ENCODE measurements at places on chromosomes 2 and 18.

GRCh38 chr2:9764153-9764778 lies 79.0 kb upstream of the TAF1B start:
- DNase-seq: no peak

GRCh38 chr18:66495844-66496243 lies 108.0 kb downstream of the CDH19 start:
- peak; percentile 49 for DNase-seq

DNA sequence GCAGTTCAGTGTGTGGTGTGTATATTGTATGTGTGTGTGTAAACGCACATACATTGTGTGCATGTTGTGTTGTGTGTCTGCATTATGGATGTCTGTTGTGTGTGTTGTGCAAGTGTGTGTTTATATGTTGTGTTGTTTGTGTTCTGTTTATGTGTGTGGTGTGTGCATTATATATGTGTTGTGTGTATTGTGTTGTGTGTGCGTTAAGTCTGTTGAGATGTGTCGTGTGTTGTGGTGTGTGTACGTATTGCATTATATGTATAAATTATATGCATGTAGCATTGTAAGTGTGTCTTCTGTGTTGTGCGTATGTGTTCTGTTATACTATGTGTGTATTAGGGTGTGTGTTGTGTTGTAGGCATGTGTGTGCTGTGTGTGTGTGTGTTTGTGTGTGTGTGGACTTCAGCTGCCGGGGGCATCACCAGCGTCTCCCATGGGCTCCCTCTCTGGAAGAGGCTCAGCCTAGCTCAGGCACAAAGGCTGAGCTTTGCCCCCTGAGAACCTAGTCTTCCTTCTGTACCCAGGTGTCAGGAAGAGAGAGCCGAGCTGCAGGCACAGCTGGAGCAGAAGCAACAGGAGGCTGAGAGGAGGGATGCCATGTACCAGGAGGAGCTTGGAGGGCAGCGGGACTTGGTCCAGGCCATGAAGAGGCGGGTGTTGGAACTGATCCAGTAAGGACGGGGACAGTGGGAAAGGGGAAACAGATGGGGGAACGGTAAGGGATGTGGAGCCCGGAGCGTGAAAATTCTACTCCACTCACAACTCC lies 13.7 kb downstream of the RUFY4 start:
- DNase-seq: no peak

DNA sequence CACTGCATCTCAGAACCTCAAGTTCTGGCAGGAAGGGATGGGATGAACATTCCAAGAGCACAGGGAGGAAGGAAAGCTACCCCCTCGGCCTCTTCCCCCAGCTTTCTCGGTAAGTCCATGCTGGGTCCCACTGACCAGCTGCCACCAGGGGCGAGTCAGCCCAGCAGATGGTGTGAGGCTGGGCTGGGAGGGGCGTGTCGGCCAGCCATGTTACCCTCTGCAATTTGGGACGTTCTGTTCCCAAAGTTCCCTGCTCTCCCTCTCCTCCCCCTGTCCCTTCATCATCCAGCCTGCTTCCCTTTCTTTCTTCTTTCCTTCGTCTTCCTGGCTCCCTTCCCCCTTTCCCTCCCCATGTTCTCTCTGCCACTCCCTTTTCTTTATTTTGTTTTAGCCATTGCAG lies 74.3 kb upstream of the TNP1 start:
- no peak for DNase-seq

DNA sequence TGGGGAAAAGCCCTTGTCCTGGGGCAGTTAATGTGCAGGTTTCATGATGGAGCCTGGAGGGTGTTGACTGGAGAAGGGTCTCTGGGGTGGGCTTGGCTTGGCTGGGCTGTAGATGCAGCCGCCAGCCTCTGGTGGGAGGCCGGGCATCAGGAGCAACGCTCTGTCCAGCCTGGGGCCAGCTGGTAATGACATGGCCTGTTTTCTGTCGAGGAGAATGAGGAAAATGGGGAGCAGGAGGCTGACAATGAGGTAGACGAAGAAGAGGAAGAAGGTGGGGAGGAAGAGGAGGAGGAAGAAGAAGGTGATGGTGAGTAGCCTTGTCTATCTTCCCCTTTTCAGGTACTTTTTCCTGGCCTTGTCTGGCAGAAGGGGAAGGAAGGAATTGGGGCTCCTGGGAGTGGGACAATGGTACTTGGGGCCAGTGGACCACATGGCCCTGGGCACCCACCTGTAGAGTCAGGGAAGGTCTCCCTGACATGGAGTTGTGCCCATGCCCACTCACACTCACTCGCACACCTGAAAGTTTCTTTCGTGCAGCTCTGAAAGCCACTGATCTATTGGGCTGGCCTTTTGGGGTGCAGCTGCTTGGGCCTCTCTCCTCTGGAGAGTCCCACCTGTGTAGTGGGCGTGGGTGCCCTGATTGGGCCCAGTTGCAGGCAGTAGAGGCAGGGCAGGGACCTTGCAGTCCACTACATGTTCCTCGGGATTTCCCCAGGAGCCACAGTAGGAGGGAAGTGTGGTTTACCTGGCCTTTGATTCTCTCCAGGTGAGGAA lies 3.5 kb downstream of the PTMA start:
- DNase-seq: no peak

GRCh38 chr2:204497855-204498254 lies 47.4 kb upstream of the PARD3B start:
- DNase-seq: no peak

- DNase-seq: no peak
Measured at GRCh38 chr2:142724713-142725349, 152.6 kb upstream of the KYNU start.

DNA sequence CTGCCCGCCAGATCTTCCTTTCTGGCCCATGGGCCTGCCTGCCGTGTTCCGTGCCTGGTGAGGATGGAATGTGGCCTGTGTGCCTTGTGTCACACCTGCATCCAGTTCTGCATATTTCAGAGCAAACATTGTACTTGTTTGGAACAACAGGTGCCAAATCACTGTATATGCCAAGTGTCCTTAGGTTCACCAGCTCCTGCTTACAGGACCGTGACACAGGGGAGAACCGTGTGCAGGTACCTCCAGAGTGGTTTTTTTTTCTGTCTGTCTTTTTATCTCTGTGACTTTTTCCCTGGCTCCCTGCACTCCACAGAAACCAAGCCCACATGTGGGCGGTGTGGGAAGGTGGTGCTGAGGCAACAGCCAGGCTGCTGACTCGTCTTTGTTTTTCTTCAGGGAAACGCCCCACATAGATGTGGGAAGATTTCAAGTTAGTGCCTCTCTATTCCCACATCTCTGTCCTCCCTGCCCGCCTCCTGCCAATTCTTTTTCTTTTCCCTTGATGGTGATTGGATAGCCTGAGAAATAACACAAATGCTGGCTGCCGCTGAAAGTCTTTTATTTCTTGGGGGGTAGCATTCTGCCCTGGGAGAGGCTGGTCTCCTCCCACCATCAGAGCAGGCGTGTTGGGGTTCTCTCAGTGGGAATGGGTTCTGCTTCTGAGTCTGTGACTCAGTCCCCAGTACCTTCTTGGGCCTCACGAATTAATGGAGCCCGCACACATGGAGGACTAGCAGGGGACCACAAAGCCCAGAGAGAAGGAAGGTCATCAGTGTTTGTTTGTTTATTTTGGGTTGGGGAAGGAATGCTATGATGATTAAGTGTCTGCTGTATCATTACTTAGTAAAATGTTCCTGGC lies 21.4 kb downstream of the GRHL1 start:
- no peak for DNase-seq

DNA sequence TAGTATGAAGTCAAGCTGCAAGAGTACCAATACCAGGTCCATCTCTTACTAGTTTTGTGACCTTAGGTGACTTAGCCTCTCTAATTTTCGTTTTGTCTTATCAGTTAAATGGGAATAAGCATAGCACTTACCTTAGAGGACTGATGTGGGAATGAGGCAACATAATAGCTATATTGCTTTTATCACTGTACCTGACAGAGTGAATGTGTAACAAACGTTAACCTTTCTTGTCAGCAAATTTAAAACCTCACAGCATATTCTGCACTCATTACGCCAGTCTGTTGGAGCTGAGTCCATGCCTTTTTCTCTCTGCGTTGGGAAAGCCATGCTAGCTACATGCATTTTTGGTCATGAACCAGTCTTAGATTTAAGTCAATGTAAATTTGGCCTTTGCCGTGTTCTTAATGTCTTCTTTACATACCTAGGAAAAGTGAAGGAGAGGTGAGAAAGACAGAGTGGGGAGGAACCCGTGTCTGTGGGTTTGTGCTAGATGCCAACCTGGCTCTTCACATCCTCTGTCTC lies at the start of gene IL36B:
IL36B (minus strand) TSS at position 472 of the 522 bp plus-strand sequence.
- DNase-seq: no peak

DNA sequence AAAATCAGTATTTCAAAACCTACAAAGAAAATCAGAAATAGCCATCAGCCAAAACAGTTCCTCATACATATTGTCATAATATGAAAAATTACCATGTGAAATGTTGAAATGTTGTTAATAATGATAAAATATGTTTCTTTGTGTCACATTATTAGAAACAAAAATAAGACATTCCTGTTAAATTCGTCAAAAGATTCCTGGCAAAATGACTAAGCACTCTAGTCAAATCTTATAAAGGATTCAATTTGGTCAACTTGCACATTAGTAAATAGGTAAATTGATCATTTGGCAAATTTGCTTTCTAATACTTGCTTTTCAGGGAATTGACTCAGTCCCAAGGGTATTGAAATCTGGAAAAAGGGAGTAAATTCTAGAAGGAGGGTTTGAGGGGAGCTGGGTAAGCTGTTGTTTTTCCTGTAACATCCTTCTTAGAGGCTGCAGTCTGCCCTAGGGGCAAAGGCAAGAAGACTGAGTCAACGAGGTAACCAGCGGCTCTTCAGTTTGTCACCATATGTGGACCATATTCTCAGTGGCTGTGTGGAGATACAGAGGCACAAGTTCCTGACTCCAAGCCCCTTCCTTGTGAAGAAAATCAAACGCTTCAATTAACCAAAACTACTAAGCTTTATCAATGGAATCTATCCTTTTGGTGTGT lies 482.3 kb downstream of the TNS1 start:
- no peak for DNase-seq

DNA sequence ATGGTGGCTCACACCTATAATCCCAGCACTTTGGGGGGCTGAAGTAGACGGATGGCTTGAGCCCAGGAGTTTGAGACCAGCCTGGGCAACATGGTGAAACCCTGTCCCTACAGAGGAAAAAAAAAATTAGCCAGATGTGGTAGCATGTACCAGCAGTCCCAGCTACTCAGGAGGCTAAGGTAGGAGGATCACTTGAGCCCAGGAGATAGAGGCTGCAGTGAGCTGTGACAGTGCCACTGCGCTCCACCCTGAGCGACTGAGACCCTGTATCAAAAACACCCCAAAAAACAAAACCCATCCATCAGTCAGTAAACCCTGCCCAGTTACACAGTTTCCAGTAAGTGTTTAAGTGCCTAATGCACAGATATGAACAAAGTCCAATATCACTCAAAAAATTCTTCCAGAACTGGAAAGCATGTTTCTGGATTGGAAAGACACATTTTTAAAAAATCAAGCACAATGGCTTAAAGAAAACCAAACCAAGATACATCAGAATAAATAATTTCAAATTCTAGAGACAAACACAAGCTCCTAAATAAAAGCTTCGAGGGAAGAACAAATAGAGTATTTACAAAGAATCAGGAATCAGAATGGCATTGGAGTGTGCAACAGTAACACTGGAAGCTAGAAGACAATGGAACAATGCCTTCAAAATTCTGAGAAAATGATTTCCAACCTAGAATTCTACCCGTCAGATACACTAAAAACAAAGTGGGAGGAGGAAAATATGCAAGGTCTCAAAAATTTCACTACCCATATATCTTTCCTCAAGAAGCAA lies 72.4 kb downstream of the TLK1 start:
- DNase-seq: no peak

- DNase-seq: no peak
Measured at GRCh38 chr2:69955029-69955428, 6.4 kb downstream of the ASPRV1 start.

GRCh38 chr2:135504811-135505210 lies 26.2 kb downstream of the ZRANB3 start:
- no peak for DNase-seq

GRCh38 chr2:40315683-40316082 lies 136.2 kb downstream of the SLC8A1 start:
- no peak for DNase-seq

DNA sequence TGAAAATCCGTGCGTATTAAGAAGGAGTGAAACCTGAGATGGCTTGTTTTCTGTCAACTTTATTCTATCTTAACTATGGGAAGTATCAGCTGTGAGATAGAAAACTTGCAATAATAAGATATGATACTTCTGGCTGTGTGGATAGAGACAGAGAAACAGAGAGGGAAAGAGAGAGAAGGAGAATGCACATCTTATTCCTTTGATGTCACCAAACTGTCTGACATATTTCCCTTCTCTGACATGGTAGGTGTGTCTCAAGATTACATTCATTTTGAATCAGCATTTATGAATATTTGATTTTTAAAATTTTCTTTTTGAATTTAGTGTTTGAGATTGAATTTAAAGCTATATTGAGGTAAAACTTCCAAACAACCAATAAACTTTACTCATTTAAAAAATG lies 69.4 kb downstream of the CDC42EP3 start:
- DNase-seq: no peak

- no peak for DNase-seq
Measured at GRCh38 chr18:2979871-2980790, 32.8 kb downstream of the LPIN2 start.

- DNase-seq: peak; percentile 88
Measured at GRCh38 chr2:11498543-11499034, 32.6 kb upstream of the E2F6 start.

DNA sequence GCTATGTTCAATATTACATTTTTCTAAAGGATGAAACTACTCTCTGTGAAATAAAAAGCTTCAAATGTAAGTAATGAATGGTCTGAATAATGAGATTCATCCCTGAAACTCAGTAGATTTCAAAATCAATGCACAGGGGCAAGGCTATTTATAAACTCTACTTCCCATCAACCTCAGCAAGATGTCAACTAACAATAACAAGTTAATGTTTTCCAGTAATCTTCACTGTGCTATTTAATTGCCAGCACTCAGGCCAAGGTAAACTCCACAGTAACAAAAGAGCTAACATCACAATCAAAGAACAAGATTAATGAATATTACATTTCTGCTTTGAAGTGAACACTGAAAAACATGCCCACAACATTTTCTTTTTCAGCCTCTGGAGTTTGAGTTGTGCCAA lies 144.3 kb upstream of the ZFP36L2 start:
- DNase-seq: no peak

- DNase-seq: peak; percentile 50
Measured at GRCh38 chr18:23231340-23232021, 96.2 kb downstream of the CABLES1 start.

DNA sequence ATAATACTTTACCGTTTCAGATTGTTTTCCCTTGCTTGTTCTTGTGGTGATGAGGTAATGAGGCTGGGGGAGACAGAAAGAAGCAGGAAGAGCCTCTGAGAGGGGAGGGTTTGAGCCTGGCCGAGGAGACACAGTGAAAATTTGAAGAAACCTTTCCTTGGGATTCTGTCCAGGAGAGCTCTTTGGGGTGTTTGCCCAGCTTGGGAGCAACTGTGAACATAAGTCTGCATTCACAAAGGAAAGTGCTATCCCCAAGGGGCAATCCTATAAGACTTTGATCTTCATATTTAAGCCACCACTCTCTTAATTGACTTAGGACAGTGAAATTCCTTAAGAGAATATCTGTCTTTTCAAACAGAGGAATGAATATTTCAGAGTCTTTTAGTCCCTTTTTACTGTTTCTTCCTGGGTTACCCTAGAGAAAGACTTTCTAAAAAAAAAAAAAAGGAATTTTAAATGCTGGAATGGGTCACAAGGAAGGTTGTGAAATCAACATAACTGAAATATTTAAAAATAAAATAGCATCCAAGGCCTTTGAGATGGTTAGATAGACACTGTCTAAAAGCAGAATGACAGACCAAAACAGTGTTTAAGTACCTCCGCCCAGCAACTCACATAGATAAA lies 52.5 kb upstream of the STAM2 start:
- DNase-seq: no peak
